Endothelial cell of umbilical vein (primary cell): ENCODE measurements at places on chromosomes 4 and X.

DNA sequence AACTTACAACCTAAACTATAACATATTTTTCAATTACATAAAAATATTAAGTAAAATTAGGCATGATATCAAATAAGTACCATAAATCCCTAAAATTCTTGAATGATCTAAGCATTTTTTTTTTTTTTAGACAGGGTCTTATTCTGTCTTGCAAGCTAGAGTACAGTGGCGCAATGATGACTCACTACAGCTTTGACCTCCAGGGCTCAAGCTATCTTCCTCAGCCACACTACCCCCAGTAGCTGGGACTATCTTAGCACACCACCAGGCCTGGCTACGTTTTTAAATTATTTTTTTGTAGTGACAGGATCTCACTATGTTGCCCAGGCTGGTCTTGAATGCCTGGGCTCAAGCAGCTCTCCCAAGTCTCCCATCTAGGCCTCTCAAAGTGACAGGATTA, 1042.3 kb downstream of the FSTL5 start:
- DNase-seq: no peak

- DNase-seq: no peak
These were observed 138.7 kb downstream of the RAP1GDS1 start for GRCh38 chr4:98399915-98400314.

- no peak for DNase-seq
These were observed 688.0 kb downstream of the PCDH7 start for GRCh38 chr4:31408121-31408520.

DNA sequence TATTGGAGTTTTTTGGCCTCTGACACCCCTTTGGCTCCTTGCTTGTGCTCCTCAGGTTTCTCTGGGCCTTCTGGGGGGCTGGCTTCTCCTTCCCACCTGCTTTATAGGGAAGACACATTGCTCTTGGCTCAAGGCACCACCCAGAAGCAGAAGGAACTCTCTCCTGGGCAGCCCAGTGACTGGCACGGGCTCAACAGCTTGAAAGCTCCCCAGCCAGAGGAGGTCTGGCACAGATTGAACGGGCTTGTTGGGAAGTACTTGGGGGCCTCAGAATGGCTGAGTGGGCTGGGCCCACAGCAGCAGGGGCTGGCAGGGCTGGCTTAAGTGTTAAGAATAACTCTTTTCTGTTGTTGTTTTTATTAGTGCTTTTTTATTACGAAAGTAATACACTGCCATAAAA, 11.2 kb upstream of the ZNF185 start:
- DNase-seq: no peak

DNA sequence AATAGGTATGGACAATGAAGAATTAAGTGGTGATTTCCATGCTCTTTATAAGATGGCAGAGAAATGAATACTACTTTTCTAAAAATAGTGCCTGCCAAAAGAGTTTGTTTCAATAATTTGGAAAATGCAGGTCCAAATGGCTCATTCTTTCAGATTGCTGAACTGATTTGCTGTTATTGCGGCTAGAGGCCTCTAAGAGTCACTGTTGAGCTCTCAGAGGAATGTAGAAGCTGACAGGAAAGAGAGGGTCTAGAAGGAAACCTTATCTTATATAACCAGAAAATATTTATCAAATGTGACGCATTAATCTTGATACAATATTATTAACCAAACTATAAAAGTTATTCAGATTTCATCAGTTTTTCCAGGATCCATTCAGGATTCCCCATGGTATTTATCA, 65.7 kb upstream of the PAGE1 start:
- DNase-seq: peak; percentile 3

GRCh38 chr4:162163892-162164759, at the start of gene FSTL5:
TSS of gene FSTL5 (minus strand) at chr4:162164000. CDS start at chr4:162111396, 52,604 bp downstream.
- DNase-seq: peak; percentile 82

- DNase-seq: peak; percentile 27
These were observed 3.3 kb downstream of the CPEB2 start for GRCh38 chr4:15005474-15006115.

DNA sequence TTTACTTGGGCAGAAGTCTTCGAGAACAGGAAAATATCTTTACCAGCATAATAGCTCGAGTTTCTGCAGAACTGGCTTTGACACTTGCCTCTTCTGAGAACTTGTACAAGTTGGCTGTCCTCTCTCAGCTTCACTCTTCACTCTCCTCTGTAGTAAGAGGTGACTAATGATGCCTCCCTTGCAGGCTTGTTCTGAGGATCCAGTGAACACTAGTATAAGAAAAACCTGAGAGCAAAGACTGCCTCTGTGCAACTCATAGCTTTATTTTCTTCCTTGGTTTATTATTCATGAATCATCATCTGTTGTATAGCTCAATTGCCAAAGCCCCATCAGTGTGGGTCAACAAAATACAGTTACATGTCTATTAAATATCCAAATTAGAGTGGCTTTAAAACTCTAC, 266.7 kb upstream of the CLNK start:
- no peak for DNase-seq

DNA sequence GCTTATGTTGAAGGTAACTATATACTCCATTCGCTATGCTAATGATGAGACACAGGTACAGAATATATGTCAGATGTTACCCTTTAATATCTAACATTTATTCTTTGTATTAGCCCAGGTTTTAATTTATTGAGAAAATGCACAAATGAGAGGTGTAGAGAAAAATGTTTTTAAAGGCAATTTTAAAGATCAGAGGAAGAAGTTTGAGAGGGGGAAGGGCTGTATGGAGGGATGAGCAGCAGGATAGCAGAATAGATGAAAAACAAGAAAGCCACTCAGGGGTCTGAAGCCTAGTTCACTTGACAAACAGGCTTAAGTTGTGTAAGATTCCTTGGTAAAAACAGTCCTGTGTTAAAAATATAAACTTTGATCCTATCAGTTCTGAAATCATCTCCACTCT, 3.7 kb downstream of the MAB21L2 start:
- DNase-seq: no peak

- no peak for DNase-seq
These were observed 2.7 kb downstream of the KCNE5 start for GRCh38 chrX:109622270-109622669.

GRCh38 chrX:97547877-97548578, 664.3 kb downstream of the RPA4 start:
- peak; percentile 8 for DNase-seq

- DNase-seq: no peak
These were observed 119.7 kb upstream of the NWD2 start for GRCh38 chr4:37124800-37125199.

GRCh38 chr4:65646136-65646535, 24.2 kb downstream of the EPHA5 start:
- no peak for DNase-seq

DNA sequence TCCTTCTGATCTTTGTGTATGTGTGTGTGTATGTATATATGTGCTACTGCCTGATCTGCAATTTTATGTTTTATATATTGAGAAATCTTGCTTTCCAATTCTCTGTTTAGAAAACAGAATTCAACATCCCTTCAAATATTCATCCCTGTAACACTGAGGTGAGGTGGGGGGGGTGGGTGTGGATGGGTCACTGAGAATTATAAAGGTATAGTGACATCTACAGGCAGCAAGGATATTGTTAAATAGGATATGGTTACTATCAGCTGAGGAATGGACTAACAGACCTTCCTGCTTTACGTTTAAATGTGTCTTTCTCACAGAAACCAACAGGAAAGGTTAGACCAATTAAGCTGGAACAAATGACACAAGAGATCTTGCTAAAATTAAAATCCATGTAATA, 19.0 kb upstream of the MAGEB2 start:
- peak; percentile 4 for DNase-seq

GRCh38 chrX:41921492-41922430, 1.6 kb downstream of the CASK start:
- peak; percentile 33 for DNase-seq

DNA sequence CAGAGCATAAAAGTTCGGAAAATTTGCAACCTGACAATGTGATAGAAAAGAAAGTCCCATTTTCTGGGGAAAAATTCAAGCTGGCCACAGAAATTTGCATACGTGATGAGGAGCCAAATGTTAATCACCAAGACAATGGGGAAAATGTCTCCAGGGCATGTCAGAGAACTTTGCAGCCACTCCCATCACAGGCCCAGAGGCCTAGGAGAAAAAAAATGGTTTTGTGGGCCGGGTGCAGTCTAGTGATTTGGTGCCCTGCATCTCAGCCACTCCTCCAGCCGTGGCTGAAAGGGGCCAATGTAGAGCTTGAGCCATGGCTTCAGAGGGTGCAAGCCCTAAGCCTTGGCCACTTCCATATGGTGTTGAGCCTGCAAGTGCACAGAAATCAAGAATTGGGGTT, 71.2 kb downstream of the CHRNA9 start:
- DNase-seq: no peak

DNA sequence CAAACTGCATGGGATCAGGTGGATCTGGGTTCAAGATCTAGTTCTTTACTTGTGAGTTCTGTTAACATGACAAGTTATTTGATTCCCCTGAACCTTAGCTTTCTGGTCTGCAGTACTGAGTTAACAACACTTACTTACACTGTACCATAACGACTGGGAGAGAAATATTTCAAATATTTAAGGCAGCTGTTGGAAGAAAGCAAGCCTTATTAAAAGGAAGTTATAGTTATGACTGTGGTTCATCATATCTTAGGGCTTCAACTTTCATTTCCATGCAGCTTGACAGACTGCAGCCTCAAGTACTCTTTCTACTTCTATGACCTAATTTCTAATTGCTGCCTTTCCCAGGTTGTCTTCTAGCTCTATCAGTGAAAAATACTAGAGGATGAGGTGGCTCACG, 40.0 kb upstream of the PDGFRA start:
- DNase-seq: no peak

- no peak for DNase-seq
These were observed 2534.9 kb downstream of the PCDH7 start for GRCh38 chr4:33255094-33255493.

DNA sequence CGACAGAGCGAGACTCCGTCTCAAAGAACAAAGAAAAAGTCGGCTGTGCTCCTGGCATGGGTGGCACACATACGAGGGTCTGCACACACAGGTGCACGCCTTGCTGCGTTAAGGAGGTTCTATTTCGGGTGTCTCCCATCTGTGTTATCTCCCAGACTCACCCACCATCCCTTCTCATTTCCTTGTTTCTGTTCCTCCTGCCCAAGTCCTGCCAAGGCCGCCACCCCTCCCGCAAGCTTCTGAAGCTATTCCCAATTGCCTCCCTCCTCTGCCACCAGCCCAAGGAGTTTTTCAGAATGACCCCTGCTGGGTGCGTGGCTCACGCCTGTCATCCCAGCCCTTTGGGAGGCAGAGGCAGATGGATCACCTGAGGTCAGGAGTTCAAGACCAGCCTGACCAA, 6.0 kb upstream of the IL3RA start:
- DNase-seq: no peak

- DNase-seq: no peak
These were observed 159.8 kb downstream of the CPEB2 start for GRCh38 chr4:15162046-15162445.

GRCh38 chr4:6231663-6232165, 31.4 kb upstream of the JAKMIP1 start:
- no peak for DNase-seq

- DNase-seq: peak; percentile 69
These were observed 21.8 kb downstream of the SPANXC start for GRCh38 chrX:141220342-141221008.

DNA sequence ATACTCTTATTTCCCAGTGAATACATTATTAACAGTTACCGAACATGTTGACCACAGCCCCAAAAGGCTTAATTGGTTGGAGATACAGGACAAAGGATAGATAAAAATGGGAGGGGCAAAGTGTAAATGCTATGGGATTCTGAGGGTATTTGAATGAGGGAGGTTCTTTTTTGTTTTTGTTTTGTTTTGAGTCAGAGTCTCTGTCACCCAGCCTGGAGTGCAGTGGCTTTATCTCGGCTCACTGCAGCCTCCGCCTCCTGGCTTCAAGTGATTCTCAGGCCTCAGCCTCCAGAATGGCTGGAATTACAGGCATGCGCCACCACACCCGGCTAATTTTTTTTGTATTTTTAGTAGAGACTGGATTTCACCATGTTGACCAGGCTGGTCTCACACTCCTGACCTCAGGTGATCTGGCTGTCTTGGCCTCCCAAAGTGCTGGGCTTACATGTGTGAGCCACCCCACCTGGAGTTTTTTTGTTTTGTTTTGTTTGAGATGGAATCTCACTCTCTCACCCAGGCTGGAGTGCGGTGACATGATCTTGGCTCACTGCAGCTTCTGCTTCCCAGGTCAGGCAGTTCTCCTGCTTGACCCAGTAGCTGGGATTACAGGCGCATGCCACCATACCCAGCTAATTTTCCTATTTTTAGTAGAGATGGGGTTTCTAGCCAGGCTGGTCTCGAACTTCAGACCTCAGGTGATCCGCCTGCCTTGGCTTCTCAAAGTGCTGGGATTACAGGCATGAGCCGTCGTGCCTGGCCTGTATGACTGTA, 9.0 kb downstream of the UBE2K start:
- DNase-seq: no peak

DNA sequence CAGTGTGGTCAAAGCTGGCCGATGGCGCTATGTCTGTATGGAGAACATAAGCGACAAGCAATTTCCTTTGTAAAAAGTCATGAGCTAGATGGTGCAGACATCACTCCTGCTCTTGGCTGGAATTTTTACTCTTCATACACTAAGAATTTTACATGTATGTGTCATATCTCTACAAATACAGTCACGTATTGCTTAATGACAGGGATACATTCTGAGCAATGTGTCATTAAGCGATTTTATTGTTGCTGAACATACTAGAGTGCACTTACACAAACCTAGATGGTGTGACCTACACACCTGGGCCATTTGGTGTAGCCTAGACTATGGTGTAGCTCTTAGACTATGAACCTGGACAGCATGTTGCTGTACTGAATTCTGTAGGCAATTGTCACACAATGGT, 185.4 kb downstream of the SOWAHB start:
- DNase-seq: no peak

- no peak for DNase-seq
These were observed 99.1 kb downstream of the MAML3 start for GRCh38 chr4:140054861-140055260.

DNA sequence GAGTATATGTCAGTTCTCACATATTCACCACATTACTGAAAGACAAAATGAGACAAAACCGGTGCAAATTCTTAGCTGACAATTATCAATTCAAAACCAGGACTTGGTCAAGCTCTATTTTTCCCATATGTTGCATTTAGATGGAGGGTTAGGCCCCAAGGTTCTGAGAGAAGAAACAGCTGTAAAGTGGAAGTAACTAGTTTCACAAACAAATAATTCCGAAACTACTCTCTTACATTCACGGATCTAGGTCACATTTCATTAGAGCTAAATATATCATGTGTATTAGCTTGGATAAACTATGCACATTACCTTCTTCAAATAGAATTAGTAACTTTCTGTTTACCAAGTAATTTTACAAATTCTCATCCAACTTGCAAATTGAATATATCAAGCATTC, 3.7 kb upstream of the GABRA2 start:
- no peak for DNase-seq

GRCh38 chrX:39169976-39170375, 368.7 kb downstream of the MID1IP1 start:
- DNase-seq: no peak

GRCh38 chr4:28269426-28269825, 1408.8 kb downstream of the STIM2 start:
- no peak for DNase-seq

DNA sequence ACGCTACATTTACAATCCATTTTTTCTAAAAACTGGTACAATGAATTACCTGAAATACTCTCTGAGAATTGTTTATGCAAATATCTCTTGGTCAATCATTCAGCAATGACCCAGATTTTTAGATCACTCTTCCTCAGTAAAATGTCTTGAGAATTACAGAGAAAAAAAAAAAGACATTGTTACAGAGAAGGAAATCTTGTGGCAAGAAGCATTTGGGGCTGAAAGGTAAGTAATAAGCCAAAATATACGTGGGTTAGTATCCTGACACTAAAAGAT, 19.6 kb upstream of the TET2 start:
- no peak for DNase-seq

- DNase-seq: no peak
These were observed 9.0 kb upstream of the PROM1 start for GRCh38 chr4:16092682-16093319.
